T-helper 9 cell (primary cell): ENCODE measurements at places on chromosomes 2 and 18.

- no peak for DNase-seq
Measured at GRCh38 chr2:192087398-192087958, 107.3 kb downstream of the TMEFF2 start.

GRCh38 chr2:160210599-160211138, 10.6 kb upstream of the ITGB6 start:
- DNase-seq, result peak; percentile 61

DNA sequence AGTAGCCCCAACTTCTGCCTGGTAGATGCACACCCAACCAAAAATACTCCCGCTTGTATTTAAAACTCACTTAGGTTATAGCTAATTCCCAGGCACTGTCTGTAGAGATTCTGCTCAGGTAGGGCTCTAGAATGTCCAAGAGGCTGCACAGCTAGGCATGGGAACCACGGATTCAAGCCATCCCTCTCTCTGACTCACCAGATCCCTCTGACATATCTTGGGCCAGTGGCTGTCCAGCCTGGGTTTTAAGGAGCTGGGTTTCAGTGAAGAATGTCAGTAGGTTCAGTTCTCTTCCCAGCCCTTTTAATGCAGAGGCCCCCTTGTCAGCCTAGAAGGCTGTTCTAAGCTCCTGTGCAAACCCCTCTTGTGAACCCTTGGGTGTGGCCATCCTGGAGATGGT, 15.9 kb upstream of the IL1R1 start:
- no peak for DNase-seq

- DNase-seq, result no peak
Measured at GRCh38 chr2:108924580-108925251, 64.3 kb downstream of the EDAR start.

DNA sequence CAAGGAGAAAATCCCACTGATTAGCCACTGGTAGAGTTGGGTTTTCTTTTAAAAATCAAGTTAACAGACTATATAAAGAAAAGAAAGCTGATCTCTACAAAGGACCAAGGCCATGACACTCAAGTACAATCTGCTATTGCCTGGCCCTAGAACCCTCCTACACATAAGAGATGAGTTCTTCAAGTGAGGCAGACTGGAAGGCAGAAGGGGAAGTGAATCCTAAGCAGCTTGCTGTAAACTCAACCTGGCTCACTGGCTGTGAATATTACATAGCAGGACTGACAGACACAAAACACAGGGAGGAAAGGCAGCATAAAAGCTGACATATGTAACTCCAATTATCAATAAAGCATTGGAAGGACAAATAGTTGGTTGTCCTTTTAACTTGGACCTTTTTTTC, 65.4 kb downstream of the TRIP12 start:
- DNase-seq, result no peak

- no peak for DNase-seq
Measured at GRCh38 chr2:155266109-155266508, 567.6 kb downstream of the KCNJ3 start.

- no peak for DNase-seq
Measured at GRCh38 chr18:49651033-49651432, 89.2 kb downstream of the LIPG start.

DNA sequence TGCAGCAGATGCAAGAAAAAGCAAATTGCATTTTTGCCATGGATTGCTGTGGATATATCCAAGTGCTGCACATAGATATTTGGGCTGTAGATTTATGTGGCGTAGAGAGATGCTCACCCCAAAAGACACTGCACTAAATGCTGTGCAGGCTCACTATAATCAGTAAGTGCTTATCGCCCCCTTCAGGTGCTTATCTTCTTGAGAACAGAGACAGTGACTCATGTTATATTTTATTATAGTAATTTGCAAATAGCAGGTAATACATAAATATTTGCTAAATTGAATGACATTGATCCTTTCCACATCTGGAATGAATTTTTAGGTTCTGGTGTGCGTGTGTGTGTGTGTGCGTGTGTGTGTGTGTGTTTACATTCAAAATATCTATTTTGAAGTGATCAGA, 36.8 kb upstream of the PLEKHM3 start:
- DNase-seq, result no peak
